Epithelial cell of umbilical artery (primary cell): ENCODE measurements at places on chromosomes 5 and 9. TPM values are rescaled to one million over a fixed set of nuclear protein-coding genes. Genes with fewer than 3 reads are reported as not detected.

CTXN3 gene
- total RNA-seq = under 0.01 TPM in 1 of 2 replicates, not detected in the other

BTNL3 gene
- total RNA-seq = not detected in 2 replicates

LRSAM1 gene
- total RNA-seq = 10.5 and 10.7 TPM in 2 replicates

TTLL11 gene
- total RNA-seq = 1.9 and 2.9 TPM in 2 replicates

CORO2A gene
- 0.32 and 0.46 TPM in 2 replicates for total RNA-seq

GABBR2 gene
- total RNA-seq = 0.61 and 1.6 TPM in 2 replicates

PLCXD3 gene
- under 0.01 TPM in 1 of 2 replicates, not detected in the other for total RNA-seq

NMUR2 gene
- not detected in 2 replicates for total RNA-seq

PDGFRB gene
- 0.97 and 11.9 TPM in 2 replicates for total RNA-seq

SLC36A2 gene
- not detected in 2 replicates for total RNA-seq

CBY3 gene
- total RNA-seq = not detected in 2 replicates

ECSCR gene
- 312 and 378 TPM in 2 replicates for total RNA-seq

SPRY4 gene
- 6.1 and 6.5 TPM in 2 replicates for total RNA-seq

FOXD4L6 gene
- total RNA-seq = 0.15 TPM in 1 of 2 replicates, not detected in the other

AFAP1L1 gene
- total RNA-seq = 54.0 and 70.5 TPM in 2 replicates

NUDT2 gene
- total RNA-seq = 37.4 and 40.4 TPM in 2 replicates

SLC6A18 gene
- total RNA-seq = not detected in 2 replicates

MRPS30 gene
- total RNA-seq = 68.9 and 78.3 TPM in 2 replicates

IL9 gene
- total RNA-seq = not detected in 2 replicates

BARHL1 gene
- total RNA-seq = not detected in 2 replicates

LCN1 gene
- total RNA-seq = not detected in 2 replicates

RAD23B gene
- total RNA-seq = 77.6 and 116 TPM in 2 replicates

MAMDC4 gene
- 0.32 and 1.5 TPM in 2 replicates for total RNA-seq

CDC20B gene
- under 0.01 TPM in 1 of 2 replicates, not detected in the other for total RNA-seq

PCDHB1 gene
- total RNA-seq = not detected in 2 replicates

PCAT7 gene
- total RNA-seq = not detected in 2 replicates

CCNI2 gene
- total RNA-seq = not detected in 2 replicates

GFI1B gene
- not detected in 2 replicates for total RNA-seq

HMHB1 gene
- total RNA-seq = not detected in 2 replicates

GPX8 gene
- 78.9 and 89.7 TPM in 2 replicates for total RNA-seq

ANKDD1B gene
- total RNA-seq = under 0.01 TPM in 1 of 2 replicates, not detected in the other

CCIN gene
- total RNA-seq = 1.3 and 3.8 TPM in 2 replicates

KCTD16 gene
- 0.61 and 0.65 TPM in 2 replicates for total RNA-seq

LCN9 gene
- total RNA-seq = not detected in 2 replicates
